ENCODE measurements at places on chromosomes 1 and 21. TPM values are rescaled to one million over a fixed set of nuclear protein-coding genes. Genes with fewer than 3 reads are reported as not detected.

SSBP3 gene
- 35.2 TPM for total RNA-seq

AMY2A gene
- total RNA-seq, result not detected

CR1L gene
- not detected for total RNA-seq

CCDC27 gene
- not detected for total RNA-seq

FCGR3A gene
- 0.53 TPM for total RNA-seq

KIAA0040 gene
- total RNA-seq, result 9.8 TPM

TRIM46 gene
- not detected for total RNA-seq

OR2M7 gene
- total RNA-seq, result not detected

COL24A1 gene
- 0.28 TPM for total RNA-seq

LMX1A gene
- 1.9 TPM for total RNA-seq

CELA3B gene
- total RNA-seq, result not detected

NTNG1 gene
- total RNA-seq, result 17.3 TPM

INSRR gene
- not detected for total RNA-seq

C1orf87 gene
- not detected for total RNA-seq

MTARC2 gene
- total RNA-seq, result 94.5 TPM

LCE3D gene
- not detected for total RNA-seq

USP25 gene
- 43.8 TPM for total RNA-seq

RNF186 gene
- total RNA-seq, result 8.1 TPM

SPRR2A gene
- total RNA-seq, result not detected

ADAMTS4 gene
- 0.18 TPM for total RNA-seq

TMEM50B gene
- 116 TPM for total RNA-seq

IFI44L gene
- 0.38 TPM for total RNA-seq
